ENCODE measurements at places on chromosomes 12 and 14. TPM values are rescaled to one million over a fixed set of nuclear protein-coding genes. Genes with fewer than 3 reads are reported as not detected.

TESPA1 gene
- 78.0 TPM for polyA plus RNA-seq

ARHGEF40 gene
- 0.64 TPM for polyA plus RNA-seq

KCNK10 gene
- polyA plus RNA-seq: not detected

SOAT2 gene
- not detected for polyA plus RNA-seq

BATF gene
- polyA plus RNA-seq: 86.8 TPM

RND1 gene
- polyA plus RNA-seq: 0.63 TPM

DHRS2 gene
- polyA plus RNA-seq: 0.25 TPM

PRR4 gene
- polyA plus RNA-seq: 1.1 TPM

PPFIA2 gene
- polyA plus RNA-seq: not detected

EEF1AKMT3 gene
- 1.8 TPM for polyA plus RNA-seq

TAS2R50 gene
- polyA plus RNA-seq: not detected

P2RX2 gene
- not detected for polyA plus RNA-seq

GPR135 gene
- 0.33 TPM for polyA plus RNA-seq

LMO3 gene
- not detected for polyA plus RNA-seq

AMN gene
- 0.46 TPM for polyA plus RNA-seq

TMEM30B gene
- 4.8 TPM for polyA plus RNA-seq

DLK1 gene
- not detected for polyA plus RNA-seq
